ENCODE measurements at places on chromosomes 7 and 10.

DNA sequence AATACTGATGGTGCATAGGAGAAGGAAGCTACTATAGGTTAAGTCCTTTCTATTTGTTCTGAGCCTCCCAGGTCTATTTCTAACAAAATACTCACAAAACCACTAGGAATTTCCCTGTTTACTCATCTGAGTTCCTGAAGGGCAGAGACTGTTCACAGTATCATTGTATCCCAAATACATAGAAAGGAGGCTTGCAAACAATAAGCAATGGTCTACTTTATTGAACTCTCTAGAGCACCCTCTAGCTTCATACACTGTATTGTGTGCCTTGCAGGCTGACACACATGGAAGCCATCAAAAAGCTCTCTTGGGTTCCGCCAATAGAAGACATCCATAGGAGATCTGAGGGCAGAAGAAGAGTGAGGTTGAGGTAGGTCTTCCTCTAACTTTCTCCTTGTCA lies 826.1 kb downstream of the GRM8 start:
- ATAC-seq, result no peak

DNA sequence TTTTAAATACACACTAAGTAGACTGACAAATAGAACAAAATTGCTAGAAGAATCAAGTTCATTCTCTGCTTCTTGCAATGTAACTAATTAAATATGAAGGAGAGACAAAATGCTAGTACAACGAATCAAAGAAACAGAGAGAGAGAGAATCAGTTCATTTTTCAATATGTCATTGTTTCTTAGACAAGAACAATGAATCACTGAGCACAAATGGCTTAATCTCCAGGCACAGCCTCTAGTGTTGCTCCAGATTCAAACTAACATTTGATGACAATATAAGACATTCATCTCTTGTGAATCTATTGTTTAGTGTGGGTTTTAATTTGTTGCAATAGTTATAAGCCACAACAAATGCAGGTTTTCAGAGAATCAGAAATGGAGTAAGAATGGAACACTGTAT lies 357.4 kb upstream of the TMEM229A start:
- ATAC-seq, result no peak

GRCh38 chr10:62772186-62772974 lies 32.1 kb upstream of the ADO start:
- no peak for ATAC-seq

DNA sequence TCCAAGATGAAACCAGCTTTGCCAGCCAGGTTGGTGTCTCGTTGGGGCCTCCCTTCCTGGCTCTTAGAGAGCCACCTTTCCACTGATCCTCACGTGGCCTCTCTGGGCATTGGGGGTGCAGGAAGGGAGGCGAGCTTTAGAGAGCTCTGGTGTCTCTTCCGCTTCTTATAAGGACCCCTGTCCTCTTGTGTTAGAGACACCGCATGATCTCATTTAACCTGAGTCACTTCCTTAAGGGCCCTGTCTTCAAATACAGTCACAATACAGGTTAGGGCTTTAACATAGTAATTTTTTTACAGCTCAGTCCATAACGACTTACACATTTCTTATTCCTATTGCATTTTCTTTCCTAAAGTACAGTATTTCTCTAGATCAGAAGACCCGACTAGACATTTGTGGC lies 535.8 kb downstream of the SDK1 start:
- ATAC-seq, result no peak

DNA sequence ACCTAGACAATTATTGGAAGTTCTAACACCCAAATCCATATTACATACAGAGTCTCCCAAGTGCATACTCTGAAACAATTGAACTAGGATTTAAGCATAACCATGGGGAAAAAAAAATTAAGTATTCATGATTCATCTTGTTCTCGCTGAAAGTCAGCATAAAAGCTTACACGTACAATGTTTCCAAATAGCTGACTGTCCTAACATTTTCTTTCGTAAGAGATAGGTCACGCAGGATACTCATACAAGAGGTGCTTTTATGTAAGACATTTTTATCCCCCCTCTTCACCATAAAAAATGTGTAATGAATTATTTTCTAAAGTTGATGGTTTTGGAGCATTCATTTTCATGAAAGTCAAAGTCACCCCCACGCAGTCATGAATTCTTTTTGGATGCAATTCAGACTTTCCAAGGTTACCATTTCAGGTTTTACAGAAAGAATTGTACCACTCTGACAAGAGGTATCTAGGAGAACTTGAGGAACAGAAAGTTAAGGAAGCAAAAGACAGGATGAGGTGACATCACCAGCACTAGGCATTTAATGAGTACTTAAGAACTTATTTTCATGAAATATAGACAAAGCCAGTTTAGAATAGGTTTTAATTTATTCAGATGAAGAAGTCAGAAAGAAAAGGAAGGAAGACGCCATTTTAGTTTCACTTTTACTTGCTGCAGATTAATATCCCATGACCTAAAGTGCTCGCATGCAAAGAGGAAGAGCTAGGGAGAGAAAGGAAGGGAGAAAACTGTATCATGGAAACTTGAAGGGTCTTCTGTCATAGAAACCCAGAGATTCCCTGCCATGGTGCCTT lies 55.8 kb downstream of the TMEM26 start:
- ATAC-seq, result peak; percentile 43

- no peak for ATAC-seq
Observed at GRCh38 chr7:133650069-133650468, 397.2 kb downstream of the EXOC4 start.

Measured in stimulated activated memory B cell treated with anti-CD40 and anti-IgM and Interleukin-4, amounts not matched to agents 10 μg/mL and 1 μg/mL and 100 μg/mL, for 72 hours (primary cell).